ENCODE measurements at places on chromosomes 7 and 10.
A peak's percentile ranks its signal among the peaks of the same experiment; 100 is the strongest.

GRCh38 chr10:5829267-5829666, 16.0 kb upstream of the GDI2 start:
- no peak for DNase-seq

- no peak for DNase-seq
Measured at GRCh38 chr7:115683093-115683492, 347.5 kb downstream of the TFEC start.

DNA sequence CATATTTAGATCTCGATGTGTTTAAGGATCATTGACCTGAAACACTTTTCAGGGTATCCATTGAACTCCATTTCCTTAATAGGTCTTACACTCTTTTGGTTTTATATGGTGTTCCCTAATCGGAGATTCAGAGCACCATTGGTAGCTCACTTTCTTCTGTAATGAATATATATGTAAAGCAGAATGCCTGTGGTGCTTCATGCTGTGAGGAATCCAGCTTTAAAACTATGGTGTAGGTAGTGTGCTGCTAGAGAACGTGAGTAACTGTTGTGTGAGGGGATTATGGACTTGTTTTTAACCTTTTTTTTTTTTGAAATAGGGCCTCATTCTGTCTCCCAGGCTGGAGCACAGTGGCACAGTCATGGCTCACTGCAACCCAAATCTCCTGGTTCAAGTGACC, 376.9 kb upstream of the LRGUK start:
- no peak for DNase-seq

DNA sequence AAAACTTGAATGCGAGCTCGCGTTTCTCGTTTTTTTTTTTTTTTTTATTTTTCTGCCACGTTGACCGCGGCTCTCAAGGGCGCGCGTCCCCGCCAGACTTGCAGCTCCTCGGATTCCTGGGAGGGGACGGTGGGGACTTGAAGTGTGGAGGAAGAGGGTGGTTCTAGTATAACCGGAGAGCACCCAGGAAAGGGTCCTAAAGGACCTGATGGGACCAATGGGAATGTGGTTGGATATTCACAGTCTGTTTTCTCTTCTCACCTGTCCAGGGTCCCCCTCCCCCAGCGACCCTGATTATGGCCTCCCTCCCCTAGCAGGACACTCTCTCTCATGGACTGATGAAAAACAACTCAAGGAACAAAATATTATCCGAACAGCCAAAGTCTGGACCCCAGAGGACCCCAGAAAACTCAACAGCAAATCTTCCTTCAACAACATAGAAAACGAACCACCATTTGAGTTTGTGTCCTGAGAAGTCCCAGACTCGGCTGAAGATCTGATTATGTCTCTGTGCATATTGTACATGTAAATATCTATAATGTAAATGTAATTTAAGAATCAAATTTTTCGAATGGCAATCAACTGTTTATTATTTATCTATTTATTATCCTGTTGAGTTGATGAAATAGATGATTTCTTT, 1.4 kb downstream of the PTF1A start:
- no peak for DNase-seq

- no peak for DNase-seq
Measured at GRCh38 chr7:131905471-131905973, 349.1 kb upstream of the PODXL start.

DNA sequence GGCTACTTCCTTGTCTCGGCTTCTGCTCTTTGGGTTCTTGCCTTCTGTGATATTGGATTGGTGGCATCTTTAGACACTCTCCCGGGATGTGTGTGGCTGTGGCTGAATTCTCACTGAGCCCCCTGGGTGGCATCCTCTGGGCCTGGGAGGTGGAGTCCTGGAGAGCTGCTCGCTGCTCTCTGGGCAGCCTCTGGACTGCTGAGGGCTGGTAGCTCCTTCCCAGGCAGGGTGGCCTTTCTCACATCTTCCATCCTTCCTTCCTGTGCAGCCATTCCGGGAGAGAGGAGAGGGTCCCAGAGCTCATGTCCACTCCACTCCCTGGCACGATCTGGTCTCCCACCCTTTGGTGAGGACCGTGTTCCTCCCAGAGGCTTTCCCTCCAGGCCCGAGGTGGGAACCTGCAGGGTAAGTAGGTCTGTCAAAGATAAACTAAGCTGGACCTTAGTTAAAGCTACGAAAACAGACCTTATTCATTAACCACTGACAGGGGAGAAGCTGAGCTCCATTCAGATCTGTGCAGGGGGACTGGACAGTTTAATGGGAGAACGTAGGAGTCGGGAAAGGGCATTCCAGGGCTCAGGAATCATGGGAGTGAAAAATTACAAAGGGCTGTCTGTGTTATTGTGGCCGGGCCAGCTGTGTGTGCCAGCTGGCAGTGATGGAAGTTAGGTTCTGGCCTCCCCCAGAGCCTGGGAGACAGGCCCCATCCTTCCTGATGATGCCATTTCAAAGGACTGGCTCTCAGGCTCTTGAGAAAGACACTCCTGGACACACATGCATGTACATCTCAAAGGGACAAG, 8.7 kb downstream of the ATP6V0E2 start:
- no peak for DNase-seq

- no peak for DNase-seq
Measured at GRCh38 chr10:11898372-11899066, 75.4 kb downstream of the PROSER2 start.

DNA sequence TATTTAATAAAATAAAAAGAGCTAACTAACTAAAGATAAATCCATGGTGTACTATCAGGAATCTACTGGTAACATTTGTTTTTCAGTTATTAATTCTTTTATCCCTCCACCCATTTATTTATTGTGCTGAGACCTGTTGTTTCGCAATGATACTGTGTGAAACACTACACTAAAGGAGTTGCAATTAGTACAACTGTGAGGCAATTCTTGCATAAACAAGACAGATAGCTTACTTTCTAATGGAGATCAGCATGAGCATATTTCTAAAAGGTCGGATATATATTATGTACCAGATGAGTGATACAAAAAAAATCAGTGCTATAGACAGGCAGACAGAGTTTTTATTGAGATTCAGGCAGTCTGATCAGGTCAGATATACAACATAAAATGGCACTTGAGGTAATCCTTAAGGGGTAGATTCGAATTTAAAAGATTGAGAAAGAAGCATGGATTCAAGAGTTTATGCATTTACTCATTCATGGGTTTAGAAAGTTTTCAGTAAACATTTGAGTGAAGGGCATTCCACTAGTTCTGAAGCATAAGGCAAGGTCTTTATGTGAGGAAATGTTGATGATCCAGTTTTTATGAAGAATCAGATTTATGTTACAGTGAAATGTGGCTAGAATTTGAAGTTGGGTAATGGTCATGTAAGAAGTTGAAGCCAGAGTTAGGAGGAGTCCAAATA, 147.6 kb downstream of the POLR1F start:
- no peak for DNase-seq

DNA sequence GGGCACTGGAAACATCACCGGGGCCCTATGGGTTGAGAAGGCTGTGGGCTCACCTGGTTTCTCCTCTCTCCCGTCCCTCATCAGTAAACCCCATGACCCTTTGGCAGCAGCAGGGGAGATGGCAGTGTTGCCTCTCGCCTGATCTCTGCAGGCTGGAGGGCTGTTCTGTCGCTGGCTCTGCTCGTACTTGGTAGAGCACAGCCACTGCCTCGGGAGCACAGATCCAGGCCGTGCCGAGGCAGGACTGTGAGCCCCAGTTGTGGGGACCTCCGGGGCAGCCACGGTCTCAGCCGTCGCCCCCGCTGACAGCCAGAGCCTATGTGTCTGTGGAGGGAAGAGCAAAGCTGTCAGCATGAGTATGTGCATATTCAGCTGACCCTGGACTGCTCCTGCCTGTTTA, 94.9 kb downstream of the PTPRE start:
- no peak for DNase-seq

GRCh38 chr10:530717-531116, 158.8 kb downstream of the DIP2C start:
- no peak for DNase-seq

DNA sequence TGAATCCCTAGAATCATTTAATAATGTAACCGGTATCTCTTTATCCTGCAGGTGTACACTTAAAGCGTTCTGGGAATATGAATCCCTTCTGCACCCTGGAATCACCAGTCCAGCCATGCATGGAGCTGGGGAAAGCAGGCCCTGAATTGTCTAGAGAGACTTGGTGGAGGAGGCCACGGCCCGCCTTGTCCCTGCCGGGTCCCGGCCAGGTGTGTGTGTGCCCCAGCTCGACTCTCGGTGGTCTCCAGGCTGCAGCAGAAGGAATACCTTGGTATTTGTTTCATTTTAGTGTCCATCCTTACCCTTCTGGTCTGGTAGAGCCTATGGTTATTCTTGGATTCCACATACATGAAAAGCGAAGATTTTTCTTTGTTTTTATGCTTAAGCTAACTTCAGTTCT, 58.1 kb downstream of the PRPF18 start:
- no peak for DNase-seq

- no peak for DNase-seq
Measured at GRCh38 chr7:136900005-136900404, 31.6 kb downstream of the CHRM2 start.

DNA sequence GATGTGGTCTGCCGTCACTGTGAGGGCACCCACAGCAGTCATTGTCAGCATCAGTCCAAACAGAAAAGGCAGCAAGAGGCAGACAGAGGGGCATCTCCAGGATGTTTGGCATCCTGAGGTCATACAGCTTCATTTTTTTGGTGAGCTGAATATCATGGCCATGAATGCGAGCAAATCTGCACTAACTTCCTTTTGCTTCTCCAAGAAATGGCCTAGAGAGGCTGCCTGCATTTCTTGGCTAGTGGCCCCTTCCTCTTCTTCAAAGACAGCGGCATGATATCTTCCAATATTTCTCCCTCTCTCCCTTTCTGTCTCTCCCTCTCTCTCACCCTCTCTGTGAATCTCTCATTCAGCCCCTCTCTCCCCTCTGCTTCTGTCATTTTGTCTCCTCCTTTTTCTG, 24.8 kb downstream of the FKBP6 start:
- no peak for DNase-seq

- no peak for DNase-seq
Measured at GRCh38 chr10:133141144-133141957, 18.7 kb upstream of the KNDC1 start.

- no peak for DNase-seq
Measured at GRCh38 chr10:12606461-12606860, 257.1 kb downstream of the CAMK1D start.

DNA sequence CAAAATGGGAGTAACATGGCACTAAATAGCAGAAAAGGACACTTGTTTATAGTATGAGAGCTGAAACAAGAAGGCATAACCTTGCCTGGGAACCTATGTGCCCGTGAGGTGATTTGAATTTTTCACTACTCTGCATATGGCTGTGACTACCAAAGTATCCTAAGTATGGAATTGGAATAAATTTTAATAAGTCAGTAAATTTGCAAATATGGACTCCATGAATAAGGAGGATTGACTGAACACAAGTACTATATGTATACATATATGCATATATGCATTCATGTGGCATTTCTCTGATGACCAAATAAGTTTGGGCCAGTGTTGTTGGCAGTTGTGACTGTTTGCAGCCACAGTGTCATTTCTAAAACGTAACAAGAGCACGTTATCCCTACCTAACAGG, 34.5 kb downstream of the PRR15 start:
- DNase-seq, result no peak

GRCh38 chr10:93072713-93073538, 767 bp upstream of the CYP26A1 start:
- no peak for DNase-seq

- DNase-seq, result peak; percentile 64
Measured at GRCh38 chr10:62814756-62815380, 1.3 kb downstream of the EGR2 start.

- DNase-seq, result no peak
Measured at GRCh38 chr10:117441812-117442443, 66.7 kb upstream of the PDZD8 start.

- DNase-seq, result no peak
Measured at GRCh38 chr7:88357781-88358525, 51.3 kb upstream of the STEAP4 start.

DNA sequence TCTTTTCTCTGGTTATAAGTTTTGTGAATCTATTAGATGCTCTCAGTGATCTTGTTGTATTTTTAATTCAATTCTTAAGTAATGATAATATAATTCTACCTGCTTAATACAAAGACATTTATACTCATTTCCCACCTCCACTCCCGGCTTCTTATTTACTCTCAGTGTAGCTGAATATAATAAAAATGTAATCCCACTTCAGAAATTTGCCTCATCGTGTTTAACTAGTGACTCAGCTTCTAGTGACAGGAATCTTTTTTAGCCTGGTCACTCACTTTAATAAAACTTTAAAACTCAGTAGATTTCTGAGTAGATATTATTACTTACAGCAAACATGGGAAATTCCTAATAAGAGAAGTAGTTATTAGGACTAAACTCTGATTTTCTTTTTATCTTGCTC, 1506.2 kb upstream of the LRRTM3 start:
- no peak for DNase-seq

- no peak for DNase-seq
Measured at GRCh38 chr10:47366181-47366631, 17.9 kb downstream of the ZNF488 start.

DNA sequence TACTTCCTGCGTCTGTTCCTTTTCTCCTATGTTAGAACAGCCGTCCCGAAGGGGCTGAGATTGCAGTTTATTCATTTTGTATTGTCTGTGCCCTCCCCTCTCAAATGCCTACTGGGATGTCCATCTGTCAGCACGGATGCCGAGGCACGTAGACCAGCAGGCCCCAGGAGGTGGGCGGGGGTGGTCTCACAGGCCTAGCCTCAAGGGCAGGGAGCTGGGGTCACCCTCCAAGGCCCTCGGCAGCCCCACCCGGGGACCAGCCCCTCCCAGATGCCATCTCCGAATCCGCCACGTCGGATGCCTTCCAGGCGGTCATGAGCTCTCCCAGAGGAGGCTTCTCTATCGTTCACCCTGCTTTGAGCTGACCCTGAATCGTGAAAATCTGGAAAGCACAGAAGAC, 59.7 kb downstream of the ELFN1 start:
- no peak for DNase-seq

- DNase-seq, result no peak
Measured at GRCh38 chr7:134916171-134916883, 70.0 kb upstream of the AGBL3 start.

DNA sequence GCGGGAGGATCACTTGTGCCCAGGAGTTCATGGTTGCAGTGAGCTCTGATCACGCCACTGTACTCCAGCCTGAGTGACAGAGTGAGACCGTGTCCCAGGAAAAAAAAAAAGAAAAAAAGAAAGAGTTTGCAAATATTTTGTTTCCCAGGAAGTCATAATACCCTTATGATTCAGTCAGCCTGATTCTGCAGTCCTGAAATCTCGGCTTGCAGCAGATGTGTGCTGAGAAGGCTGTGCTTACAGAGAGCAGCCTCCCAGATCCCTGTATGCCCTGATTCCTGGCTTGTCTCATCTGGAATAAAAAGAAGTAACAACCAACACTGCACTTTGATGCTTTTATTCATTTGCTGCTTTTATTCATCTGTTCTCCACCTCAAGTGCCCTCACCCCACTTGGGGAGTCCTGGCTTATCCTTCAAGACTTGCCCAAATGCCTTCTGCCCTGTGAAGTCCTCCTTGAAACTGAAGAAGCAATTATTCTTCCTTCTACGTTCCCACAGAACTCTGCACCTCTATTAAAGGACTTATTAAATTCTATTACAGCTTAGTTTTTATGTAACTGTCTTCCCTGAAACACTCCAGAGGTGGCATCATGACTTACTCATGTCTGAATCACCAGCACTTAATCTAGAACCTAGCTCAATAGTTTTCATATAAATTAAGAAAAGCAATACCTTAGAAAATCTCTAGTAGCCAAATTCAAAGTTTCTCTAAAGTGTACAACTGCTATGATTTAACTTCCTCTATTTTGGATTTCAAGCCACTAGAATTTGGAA, 27.7 kb upstream of the BPGM start:
- no peak for DNase-seq

GRCh38 chr10:61895898-61896600, 5.5 kb upstream of the ARID5B start:
- DNase-seq, result no peak

Data from stimulated activated CD8-positive, alpha-beta memory T cell treated with anti-CD3 and anti-CD28 coated beads, Interleukin-7, amount 100 ng/mL, for 4 hours (primary cell).